ENCODE measurements at places on chromosomes 7 and 10.

GRCh38 chr7:141221007-141221612 is 147.2 kb downstream of the TMEM178B start:
- DNase-seq: no peak

GRCh38 chr7:157557263-157557662 is 220.5 kb downstream of the DNAJB6 start:
- no peak for DNase-seq

GRCh38 chr7:55537458-55537990 is 34.8 kb downstream of the VOPP1 start:
- no peak for DNase-seq

GRCh38 chr7:135981958-135982646 is 4.9 kb upstream of the MTPN start:
- DNase-seq: no peak

DNA sequence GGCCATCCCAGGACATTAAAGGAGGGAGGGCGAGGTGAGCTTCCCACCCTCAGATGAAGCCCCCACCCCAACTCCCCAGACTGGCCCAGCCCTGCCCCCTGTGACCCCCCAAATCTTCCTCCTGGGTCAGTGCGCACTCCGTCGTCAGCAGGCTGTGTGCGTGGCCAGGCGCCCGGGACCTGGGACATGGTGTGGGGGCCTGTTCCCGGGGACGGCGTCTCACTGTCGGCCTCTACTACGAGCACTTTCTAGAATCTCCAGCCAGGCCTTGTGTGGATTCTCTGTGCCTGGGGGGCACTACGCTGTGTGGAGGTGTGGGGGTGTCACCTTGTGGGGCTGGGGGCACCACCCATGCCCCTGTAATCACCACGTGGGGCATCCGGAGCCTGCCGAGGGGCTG is 9.8 kb downstream of the PWWP2B start:
- no peak for DNase-seq

GRCh38 chr10:24645784-24646183 is 77.9 kb downstream of the ARHGAP21 start:
- DNase-seq: no peak

GRCh38 chr7:98810153-98810802 is 59.5 kb downstream of the TMEM130 start:
- DNase-seq: no peak

DNA sequence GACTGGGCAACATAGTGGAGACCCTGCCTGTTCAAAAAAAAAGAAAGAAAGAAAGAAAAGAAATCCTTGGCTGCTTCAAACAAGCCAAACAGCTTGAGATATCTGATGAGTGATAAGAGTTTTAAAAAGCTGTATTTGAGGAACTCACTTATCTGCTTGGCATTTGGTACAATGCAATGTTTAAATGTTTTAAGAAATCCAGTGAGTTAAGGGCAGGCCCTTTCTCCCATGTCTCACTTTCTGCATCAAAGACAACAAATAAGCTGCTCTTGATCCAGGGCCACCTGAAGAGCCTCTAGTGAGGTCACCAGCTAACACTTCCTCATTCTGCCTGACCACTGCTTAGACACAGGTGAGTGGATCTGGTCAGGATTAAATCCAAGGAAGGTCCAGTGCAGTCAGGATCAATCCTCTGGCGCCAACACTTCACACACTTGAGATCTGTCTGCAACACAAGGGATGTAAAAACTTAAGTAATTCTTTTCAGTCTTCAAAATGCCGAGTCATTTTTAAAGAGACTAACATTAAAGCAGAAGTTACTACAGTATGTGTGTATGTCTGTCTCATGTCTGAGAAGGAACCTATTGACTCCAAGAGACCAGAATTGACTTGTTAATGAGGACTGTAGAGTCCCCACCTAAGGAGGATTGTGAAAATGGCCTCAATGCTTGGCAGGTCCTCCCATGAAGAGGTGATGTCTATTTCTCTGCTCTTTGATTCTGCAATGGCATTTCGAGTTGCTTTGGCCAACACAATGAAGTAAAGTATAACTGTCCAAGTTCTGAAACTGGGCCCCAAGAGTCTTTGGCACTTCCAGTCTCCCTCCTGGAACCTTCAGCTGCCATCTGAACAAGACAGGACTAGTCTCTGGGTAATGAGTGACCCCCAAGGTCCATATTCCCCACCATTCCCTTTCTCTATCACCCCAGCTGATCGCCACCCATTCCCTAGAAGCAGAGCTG is 43.1 kb downstream of the CREB3L2 start:
- DNase-seq: no peak

- DNase-seq: no peak
Observed at GRCh38 chr7:132004529-132004928, 448.1 kb upstream of the PODXL start.

- no peak for DNase-seq
Observed at GRCh38 chr10:58089739-58090138, 178.0 kb downstream of the IPMK start.

DNA sequence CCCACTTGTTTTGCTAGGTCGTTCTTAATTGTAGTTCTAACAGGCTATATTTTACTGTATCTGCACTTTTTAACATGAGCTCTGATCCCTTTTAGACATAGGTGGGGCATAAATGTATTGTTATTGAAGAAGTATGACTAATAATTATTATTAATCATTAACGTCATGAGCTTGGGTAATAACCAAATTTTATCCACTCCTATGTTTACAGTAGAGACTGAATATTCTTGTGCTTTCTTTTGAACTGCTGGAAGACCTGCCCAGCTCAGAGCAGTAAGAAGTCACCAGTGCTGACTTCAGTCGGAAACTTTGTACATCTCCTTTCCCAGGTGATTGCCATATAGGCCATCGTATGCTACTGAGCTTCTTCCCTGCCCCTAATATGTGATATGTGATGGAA is 18.7 kb downstream of the PKD2L1 start:
- DNase-seq: no peak

DNA sequence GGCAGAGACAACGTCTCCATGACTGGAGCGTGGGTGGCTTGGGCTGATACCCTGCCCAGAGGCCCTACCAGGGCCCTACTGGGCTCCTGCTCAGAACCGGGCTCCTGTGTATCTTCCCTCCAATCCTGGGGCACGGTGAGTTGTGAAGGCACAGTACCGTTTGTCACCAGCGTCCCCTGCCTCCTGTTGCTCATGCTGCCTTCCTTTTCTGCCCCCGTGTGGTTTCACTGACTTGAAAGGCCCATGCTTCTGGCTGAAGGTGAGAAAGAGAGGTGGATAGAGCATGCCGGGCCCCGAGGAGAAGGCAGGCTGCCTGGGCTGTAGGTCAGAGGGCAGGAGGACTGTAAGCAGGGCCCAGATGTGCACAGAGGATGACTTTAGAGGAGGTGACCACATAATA is 9.1 kb upstream of the DMBT1 start:
- no peak for DNase-seq

DNA sequence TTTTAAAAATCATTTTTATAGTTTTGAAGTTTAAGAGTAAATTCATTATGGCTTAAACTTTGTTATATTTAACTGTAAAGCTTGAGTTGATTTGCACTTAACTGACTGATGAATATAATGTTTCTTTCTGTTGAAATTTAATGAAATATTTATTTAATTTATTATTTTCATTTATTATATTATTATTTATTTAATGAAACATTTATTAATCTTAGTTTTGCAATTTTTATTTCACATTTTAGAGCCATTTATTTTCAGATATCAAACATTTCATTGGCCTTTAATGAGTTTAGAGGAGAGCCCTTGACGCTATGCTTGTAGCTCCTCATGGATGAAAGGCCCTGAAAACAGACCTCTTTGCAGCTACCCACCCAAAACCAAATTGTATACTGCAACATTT is 570.0 kb downstream of the LRMDA start:
- no peak for DNase-seq

- DNase-seq: no peak
Observed at GRCh38 chr7:142401951-142402350, 144.1 kb upstream of the PRSS58 start.

- DNase-seq: no peak
Observed at GRCh38 chr10:35890676-35891495, 248.8 kb upstream of the FZD8 start.

GRCh38 chr7:121398246-121398645 is 2.1 kb upstream of the FAM3C start:
- no peak for DNase-seq

DNA sequence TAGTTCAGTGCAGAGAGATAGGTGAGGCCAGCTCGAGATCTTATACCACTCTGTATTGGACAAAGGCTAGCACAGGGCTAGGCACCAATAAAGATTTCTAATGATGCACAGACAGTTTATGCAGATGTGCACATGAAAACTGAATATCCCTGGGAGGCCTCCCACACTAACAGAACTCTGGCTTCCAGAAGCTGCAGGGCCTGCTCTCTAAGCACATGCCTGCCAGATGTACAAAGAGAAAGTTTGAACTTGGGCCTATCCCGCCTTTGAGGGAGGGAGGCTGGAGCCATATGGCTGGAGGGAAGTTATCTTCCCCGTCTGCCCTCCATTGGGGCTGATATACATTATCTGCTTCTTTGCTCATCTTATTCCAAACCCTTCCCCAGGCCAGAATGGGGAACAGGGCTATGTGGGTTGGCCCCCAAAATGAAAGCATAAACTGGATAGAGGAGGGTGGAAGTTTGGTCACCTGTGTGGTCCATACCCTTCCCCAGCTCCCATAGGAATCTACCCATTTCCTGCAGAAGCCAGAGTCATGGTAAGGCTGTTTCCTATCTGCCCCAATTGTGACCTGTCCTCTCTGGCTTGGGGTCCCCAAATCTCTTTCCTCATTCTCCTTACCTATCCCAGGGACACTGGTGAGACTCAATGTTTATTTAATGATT is 3.8 kb downstream of the KAZALD1 start:
- no peak for DNase-seq

DNA sequence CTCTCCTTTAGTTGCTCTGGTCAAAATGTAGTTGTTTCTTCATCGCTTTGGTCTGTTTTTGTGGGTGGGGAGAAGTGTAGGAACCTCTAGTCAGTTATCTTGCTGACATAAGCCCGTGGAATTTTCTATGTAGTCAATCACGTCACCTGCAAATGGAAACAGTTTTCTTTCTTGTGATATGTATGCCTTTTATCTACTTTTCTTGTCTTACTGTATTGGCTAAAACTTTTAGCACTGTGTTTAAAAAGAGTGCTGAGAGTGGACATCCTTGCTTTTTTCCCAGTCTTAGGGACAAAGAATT is 42.3 kb downstream of the AKR1E2 start:
- DNase-seq: no peak

DNA sequence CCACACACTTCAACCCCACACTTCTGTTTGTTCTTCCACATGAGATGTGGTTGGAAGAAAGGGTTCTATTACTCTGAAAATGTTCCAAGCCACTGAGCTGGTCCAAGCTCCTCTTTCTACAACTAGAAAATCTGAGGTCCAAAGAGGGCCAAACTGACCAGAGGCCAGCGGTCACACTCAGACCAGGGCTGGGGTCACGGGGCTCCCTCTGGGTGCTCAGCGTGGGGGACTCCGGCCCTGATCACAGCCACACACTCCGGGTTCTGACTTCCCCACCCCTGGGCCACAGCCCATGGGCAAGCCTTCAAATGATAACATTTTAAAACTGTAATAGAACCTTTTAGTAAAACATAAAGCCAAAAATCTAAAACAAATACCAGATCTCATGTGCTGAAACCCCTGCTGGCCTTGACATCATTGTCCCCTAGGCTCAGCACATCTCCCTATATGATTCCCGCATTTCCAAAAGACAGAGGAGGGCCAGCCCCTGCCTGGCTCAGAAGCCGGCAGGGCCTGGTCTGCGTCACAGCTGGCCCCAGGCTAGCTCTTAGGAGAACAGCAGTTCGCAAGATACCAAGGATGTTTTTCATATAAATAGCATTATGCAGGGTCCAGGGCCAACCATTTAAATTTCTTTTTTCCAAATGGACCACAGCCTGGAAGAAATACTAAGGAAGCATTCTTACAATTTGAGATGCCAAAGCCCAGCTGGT is 3.3 kb downstream of the CRYGN start:
- DNase-seq: no peak

GRCh38 chr10:100734295-100735086 is 10.9 kb upstream of the PAX2 start:
- peak; percentile 46 for DNase-seq

DNA sequence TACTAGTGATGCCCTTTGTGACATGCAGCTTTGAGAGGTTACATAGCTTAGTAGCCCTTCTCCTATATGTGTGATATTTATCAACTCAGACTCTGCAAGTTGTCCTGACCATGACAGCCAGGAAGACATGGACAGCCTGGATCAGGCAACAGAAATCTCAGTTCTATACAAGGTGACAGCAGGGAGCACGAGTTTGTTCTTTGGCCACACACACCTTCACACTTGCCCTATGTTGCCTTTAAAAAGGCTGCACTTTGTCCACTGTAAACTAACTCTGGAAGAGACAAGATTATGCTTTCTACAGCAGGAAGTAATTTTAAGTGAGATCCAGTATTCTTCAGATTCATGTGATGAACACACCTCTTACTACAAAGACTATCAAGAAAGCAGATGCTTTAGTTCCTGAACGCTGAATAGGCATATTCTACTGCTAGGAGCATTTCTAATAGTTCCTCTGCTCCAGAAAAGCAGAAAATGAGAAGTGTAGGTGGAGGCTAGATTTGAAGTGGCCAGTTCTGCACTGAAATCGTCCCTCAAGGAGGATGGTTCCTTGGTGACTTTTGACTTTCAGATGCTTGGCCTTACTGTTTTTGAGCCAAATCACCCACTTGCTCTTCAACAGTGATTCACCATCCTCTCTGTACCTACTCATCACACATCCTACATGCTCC is 239.2 kb downstream of the COBL start:
- DNase-seq: no peak

- DNase-seq: no peak
Observed at GRCh38 chr10:97744405-97745035, 7.6 kb downstream of the ZFYVE27 start.

- no peak for DNase-seq
Observed at GRCh38 chr10:13942035-13942434, 355.3 kb downstream of the PRPF18 start.

DNA sequence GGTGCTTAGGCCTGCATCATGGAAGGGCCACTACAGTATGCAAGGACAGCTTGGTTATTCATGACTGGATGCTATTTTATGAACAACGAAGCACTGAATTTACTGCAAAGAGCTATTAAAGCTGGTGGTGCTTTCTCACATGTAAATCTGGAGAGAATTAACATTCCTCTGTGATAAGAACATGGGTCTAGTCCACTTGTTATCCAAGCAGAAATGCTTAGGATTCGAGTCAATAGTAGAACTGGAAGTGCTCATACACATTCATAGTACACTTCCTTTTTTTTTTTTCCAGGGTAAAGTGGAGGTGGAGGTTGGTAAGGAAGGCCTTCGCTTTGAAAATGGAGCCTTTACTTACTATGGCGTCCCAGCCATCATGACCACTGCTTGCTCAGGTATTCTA is 35.0 kb downstream of the CNNM1 start:
- DNase-seq: no peak

GRCh38 chr7:2242541-2243429 is 759 bp downstream of the NUDT1 start:
- DNase-seq: peak; percentile 62

DNA sequence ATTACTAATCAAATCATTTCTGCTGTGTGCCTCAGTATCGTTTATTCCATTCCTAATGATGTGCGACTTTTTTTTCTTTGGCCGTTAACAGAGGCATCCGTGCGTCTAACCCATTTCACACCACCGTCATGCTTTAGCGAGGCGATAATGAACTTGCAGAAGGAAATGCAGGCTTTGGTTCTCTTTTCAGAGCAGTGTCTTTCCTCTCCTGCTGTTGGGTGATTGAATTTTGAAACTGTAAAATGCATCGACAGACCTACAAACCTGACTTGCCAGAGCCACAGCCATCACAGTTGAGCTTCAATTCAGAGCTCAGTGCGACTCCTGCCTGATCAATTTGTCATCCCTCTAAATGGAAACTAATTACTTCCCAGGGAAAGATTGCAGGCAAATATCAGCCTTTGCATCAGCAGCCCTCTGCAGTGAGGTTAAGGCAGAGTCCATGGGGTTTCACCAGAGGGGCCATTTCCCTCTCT is 486.0 kb upstream of the GALNT17 start:
- no peak for DNase-seq

Measured in H1 (cell line).